ENCODE measurements at places on chromosomes 12 and 14.

GRCh38 chr14:51053157-51053556 lies 41.7 kb downstream of the TRIM9 start:
- no peak for DNase-seq

DNA sequence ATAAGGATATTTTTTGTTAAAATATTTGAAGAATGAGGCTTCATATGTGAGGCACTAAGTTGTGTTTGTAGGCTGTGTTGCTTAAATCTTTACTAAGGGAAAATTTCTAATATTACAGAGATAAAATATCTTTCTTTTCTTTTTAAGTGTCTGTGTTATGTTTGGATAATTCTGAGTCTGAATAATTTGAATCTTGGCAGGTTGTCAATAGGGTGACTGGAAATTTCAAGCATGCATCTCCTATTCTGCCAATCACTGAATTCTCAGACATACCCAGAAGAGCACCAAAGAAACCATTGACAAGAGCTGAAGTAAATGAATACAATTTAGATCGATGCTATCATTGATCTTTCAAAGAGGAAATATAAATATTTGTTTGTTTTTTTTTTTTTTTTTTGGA lies 29.4 kb downstream of the TMPO start:
- DNase-seq = no peak

GRCh38 chr12:48765753-48766162 lies 23.1 kb downstream of the ADCY6 start:
- no peak for DNase-seq

- DNase-seq = no peak
These were observed 13.9 kb upstream of the ATP2A2 start for GRCh38 chr12:110266980-110267620.

DNA sequence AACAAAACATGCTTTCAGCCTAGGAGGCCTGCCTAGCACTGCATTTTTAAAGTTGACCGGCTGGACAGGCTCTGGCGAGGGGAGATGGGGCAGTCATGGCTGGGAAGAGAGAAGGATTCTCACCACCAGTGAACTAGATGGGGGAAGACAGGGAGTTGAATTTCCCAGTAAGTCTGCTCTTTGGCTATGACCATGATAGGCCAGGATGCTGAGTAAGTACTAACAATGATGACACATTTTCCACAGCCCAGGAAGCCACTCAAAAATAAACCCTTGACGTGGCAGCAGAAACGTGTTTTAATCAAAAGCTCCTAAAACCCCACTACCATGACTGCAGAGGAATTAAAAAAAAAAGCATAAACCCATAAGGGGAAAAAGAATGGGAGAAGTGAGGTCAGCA lies 19.0 kb downstream of the KCTD10 start:
- DNase-seq = no peak
